ENCODE measurements at places on chromosomes 7 and 10.

- DNase-seq = no peak
These were observed 550.2 kb downstream of the KCNMA1 start for GRCh38 chr10:77087366-77087765.

DNA sequence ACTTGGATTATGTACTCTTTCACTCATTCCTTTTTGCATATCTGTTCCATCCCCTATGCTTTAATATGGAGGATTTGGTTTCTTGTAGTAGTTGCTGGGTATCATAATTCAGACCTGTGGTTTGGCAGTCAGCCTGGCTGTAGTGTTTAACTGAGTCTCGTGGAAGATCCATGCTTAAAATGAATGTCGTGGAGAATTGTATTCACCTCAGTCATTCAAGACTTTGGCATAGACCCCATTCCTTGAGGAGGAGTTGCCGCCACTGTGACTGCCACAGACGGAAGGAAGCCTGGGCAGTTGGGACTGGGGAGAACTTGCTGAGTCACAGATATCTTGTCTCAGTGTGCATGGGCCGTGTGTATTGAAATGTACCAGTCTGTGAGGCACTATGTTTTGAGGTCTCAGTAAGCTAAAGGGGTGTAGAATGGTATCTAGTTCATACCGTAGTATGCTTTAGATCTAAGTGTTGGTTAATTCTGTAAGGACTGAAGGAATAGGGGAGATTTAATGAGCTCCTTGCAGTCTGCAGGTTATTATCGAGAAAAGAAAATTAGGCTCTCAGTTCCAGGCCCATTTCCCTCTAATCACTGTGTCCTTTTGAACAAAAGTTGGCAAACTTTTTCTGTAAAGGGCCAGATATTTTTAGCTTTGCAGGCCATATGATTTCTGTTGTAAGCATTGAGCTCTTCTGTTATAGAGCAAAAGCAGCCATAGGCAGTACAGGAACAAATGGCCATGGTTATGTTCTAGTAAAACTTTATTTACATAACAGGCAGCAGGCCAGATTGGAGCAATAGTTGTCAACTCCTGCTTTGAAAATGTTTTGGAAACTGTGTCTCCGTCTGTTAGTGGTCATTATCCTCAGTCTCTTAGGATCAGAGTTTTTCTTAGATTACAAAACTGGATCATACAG lies 76.8 kb downstream of the TPST1 start:
- DNase-seq = no peak

DNA sequence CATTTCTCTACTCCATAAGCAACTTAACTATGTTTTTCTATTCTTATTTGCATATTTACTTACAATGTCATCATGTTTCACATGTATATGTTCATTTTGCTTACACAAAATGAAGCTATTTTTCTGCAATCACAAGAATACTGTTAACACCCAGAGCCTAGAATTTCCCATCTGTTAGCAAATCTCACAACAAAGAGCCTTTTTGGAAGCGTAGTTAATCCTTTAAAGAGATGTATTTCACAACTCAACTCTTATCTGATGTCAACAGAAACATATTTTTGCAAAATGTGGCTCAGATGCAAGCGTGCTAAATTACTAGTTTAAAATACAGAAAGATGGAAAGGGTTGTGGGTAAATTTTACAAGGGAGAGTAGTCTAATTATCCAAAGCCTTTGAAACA lies 110.6 kb upstream of the COL1A2 start:
- no peak for DNase-seq

DNA sequence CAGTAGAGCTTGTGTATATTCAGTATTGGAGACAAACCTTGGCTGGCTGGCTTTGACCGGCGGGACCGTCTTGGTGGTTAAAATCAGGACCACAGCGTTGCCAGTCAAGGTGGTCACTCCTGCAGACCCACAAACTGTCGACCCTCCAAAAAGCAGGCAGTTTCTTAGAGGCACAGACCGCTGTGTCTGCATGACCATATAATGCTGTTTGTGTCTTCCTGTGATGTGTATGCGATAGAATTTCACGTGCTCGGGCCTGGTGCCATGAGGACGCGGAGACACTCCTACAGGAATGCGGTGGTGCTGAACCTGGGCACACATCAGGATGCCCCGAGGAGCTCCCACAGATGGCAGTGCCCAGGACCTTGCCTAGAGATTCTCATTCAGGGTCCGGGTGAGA lies 34.8 kb downstream of the BNIP3 start:
- DNase-seq = no peak

DNA sequence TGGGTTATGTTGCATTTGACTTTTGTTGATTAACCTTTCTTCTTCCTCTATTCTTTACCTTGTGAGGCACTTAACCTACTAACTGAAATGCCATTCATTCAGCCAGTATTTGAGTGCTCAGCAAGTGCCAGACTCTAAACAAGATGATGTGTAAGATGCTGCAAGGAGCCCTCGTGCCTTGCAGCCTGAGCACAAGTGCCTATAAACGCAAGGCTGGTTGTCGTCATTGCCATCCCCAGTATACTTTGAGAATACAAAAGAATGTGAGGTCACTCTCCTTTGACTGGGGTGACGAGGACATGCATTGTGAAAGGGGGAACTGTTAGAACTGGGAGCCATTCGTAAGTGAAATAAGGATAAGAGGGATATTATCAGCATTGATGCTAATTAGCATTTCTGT lies 103.0 kb downstream of the AUTS2 start:
- DNase-seq = no peak

GRCh38 chr10:133481657-133482056 lies 27.9 kb downstream of the SCART1 start:
- no peak for DNase-seq

DNA sequence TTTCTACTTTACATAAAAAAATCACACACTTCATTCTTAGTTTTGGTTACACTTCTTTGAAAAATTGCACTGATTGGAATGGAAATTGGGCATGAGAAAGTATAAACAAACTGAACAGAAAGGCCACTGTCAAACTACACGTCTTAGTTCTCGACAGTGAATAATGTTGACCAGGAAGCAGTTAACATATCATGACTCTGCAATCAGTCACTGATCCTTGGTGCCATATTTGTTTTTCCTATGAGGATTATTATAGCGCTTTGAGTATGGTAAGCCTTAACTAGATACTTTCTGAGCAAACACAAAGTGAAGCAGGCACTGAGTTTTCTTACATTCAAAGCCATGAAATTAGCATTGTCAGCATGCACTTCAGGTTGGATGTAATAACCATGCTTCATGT lies 495.1 kb upstream of the ANKRD30A start:
- DNase-seq = no peak

DNA sequence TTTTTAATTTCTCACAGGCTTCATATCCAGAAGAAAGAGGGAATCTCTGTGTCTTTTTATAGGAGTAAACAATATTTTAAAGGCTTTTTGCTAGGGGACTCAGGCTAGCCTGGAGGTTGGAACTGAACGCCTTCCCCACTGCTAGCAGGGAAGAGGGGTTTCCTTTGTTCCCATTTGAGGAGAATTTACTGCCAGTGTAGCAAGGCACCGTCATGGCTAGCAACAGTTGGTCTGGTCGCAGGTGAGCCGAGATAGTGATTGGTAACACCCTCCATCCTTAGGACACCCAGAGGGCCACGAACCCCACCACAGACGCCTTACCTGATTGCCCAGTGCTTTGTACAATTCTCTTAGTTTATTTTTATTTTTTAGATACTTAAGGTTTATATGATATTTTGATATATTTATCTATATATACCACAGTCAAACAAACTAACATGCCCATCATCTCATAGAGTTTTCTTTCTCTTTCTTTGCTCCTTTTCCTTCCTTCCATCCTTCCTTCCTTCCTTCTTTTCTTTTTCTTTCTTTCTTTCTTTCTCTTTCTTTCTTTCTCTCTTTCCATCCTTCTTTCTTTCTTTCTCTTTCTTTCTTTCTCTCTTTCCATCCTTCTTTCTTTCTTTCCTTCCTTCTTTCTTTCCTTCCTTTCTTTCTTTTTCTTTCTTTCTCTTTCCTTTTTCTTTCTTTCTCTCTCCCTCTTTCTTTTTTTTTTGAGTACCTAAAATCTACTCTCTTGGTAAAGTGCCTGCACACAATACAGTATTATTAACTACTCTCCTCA lies 219.0 kb upstream of the AKR1E2 start:
- no peak for DNase-seq

GRCh38 chr10:44397476-44398225 lies 12.8 kb upstream of the CXCL12 start:
- no peak for DNase-seq

- DNase-seq = no peak
These were observed 367.3 kb upstream of the CHRM2 start for GRCh38 chr7:136501151-136501550.

DNA sequence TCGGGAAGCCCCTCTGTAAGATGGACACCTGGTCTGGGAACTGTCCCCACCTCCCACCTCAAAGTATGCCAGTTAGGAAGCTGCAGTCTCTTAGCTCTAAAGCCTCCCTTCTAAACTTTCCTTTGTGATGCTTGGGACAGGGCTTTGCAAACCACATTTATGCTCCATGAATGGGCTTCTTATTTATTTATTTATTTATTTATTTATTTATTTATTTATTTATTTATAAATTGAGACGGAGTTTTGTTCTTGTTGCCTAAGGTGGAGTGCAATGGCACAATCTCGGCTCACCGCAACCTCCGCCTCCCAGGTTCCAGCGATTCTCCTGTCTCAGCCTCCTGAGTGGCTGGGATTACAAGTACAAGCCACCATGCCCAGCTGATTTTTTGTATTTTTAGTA lies 1009.4 kb downstream of the TYW1 start:
- no peak for DNase-seq

DNA sequence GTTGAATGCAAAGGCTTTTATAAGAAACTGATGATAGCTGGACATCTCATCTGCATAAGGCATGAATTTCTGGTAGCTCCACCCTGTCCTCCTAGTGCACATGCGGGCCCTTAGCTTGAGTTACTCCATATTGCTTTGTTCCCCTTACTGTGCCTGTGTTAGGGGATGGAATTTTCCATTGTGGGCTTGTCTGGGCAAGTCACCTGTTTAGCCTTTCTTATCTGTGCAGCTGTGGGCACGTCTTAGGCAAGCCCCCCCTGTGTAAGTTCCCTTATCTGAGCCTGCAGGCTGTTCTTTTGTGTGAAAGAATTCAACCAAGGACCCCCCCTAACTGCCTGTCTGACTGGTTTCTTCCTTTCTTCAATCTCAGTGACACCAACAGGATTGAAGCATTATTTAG lies 14.5 kb upstream of the CROT start:
- DNase-seq = no peak
